ENCODE measurements at places on chromosomes 16 and 17.

- DNase-seq, result peak; percentile 75
Measured at GRCh38 chr16:84062734-84063640, 20.4 kb upstream of the SLC38A8 start.

DNA sequence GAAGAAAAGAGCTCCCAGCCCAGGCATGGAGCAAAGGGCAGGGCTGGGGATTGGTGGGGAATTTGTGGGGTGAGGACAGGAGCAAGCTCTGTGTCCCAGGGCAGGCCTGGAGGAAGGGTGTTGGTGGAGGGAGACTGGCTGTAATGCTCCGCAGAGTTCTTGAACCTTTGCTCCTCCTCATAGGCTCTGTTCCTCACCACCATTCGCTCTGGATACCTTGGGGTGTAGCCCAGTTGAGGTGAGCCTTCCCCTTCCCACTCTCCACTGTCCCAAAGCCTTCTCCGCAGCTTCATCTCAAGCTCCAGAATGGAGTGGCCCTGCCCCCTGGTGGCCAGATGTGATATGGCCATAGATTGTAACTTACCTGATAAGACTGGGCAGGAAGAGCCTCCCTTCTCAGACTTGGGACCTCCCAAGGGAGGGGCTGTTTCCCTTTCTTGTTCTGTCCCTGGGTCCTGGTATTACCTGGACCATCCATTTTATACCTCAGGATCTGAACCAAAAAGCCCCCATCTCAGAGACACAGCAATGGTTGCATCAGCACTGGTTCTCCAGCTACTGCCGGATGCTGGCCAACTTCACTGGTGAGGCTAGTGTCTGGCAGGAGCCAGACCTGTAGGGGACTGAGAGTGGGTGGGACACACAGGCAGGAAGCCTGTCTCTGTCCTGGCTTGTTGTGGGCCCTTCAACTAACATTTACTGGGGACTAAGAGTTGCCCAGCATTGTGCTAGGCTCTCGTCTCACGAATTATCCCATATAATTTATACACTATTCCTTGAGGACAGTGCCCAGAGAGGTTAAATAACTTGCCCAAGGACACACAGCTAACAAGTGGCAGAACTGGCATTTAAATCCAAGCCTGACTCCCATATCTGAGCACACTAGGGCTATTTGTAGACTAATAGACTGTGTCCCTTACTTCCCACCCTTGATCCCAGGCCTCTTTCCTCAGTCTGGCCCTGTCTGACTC is 19.1 kb upstream of the STAC2 start:
- peak; percentile 78 for DNase-seq

- DNase-seq, result no peak
Measured at GRCh38 chr17:36468903-36469635, 17.4 kb upstream of the ZNHIT3 start.

DNA sequence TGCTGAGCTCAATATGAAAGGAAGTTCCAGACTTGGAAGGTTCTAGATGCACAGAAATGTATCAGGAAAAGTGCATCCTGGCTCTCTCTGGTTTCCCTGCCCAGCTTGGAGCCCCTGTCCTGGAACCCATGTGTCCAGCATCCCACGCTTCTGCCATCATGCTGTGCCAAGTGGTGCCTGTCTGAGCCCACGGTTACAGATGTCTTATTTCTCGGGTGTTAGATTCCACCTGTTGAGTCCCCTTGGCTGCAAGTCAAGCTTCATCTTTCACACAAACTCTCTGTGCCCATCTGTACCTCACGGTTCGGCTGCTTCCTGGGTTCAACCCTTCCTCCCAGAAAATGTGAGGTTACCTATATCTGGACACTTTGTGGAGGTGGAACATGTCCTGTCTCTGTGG is 22.5 kb downstream of the OR1D5 start:
- no peak for DNase-seq

GRCh38 chr17:56992364-56992763 is 14.4 kb downstream of the SCPEP1 start:
- DNase-seq, result no peak

DNA sequence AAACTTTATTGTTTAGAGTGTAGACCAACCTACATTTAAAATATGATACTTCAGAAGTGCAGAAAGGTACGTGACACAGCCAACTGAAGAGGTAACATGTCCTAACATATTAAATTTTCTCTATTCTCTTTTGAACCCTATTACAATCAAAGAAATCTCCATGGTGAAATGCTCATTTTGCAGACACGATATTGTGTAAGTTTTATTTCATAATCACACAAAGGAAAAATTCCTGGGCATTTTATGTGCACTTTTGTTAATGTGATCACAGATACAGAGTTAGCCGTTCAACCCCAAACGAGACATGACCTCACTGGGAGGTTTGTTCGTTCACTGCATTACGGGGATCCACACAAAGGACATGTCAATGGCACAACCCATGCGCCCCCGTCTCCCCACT is 21.8 kb downstream of the KCNJ16 start:
- DNase-seq, result no peak

GRCh38 chr16:30076276-30076791 is 540 bp downstream of the PPP4C start:
- peak; percentile 34 for DNase-seq

GRCh38 chr17:40695874-40696472 is 7.6 kb downstream of the KRT24 start:
- no peak for DNase-seq

DNA sequence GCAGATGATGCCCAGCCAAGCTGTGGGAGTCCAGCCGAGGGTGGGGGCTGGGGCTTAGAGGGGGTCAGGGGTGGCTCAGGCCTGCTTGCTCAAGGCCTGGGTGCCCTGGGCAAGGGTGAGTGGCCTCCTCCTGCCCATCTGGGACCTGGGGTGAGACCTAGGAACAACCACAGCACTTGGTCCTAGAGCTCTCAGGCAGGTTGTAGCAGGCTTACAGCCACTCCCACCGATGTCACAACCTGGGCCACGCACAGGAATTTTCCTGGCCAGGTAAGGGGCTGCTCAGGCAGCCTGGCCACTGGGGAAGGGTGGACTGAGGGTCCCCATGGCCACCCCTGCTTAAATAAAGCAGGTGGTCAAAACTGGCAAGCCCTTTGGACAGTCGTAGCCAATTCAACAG is 6.3 kb upstream of the SREBF1 start:
- no peak for DNase-seq

GRCh38 chr16:1297018-1297696 is 12.3 kb upstream of the UBE2I start:
- DNase-seq, result peak; percentile 66

DNA sequence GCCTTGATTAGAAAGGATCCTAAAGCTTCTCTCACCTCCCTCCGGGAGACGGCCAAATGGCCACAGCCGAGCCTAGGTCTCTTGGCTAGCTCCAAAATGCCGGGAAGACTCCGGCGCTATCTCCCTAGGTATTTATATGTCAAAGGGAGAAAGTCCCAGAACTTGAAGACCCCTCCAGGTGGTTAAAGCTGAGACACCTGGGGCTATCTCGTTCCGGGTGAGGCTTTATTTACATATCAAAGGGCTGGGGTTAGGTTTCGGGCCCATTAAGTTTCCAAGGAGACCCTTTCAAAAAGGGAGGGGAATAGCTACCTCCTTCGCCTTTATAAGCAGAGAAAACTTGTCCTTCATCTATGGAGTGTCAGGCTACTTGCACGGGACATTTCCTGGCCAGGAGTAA is 70.9 kb upstream of the KIFC3 start:
- DNase-seq, result no peak

DNA sequence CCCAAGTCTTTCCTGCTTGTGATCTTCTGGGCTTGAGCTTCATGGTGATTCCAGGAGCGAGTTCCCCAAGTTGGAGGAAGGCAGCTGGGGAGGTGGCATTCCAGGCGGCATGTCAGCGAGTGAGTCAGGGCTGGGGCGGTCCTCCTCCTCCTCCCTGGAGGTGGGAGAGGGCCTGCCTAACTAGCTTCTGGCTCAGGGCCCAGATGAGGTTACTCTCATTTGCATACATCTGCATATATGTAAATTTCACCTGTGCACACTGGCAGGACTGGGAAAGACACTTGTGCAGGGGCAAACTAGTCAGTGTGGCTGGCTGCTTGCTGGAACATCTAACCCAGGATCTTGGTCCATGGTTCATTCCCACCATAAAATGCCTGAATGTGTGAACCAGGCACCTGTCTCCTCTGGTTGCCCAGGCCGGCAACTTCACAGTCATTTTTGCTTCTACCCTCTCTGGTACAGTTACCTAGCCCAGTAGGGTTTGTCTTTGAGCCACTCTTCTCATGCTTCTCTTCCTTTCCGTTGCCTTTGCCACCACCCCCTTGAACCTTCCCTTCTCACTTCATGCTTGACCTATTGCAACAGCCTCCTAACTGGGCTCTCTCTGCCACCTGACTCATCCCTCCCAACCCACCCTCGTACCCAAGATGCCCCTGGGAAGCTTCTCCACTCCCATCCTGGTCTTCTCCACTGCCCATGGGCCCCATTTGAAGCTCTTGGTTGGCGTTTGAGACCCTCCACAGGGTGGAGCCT is 9.6 kb upstream of the DLX4 start:
- DNase-seq, result peak; percentile 59

- peak; percentile 57 for DNase-seq
Measured at GRCh38 chr17:12744298-12744697, 45.0 kb upstream of the ARHGAP44 start.

DNA sequence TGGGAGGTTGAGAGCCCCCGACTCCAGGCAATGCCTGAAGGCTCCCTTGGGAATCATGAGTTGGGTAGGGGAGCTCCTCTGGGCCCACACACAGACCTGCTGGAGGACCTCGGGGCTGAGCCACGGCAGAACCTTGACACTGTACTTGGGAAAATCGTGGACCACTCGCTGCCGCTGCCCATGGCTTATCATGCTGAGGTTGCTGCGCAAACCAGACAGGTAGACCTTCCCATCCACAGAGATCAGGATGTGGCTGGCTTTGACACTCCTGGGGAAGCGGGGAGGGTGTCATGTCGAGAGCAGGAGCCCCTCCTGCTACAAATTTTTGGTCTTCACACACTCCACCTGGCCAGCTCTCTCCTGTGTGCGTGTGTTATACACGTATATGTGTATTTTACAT is 7.2 kb upstream of the LIMD2 start:
- no peak for DNase-seq

GRCh38 chr17:41067281-41067680 is 1.6 kb upstream of the KRTAP2-4 start:
- peak; percentile 80 for DNase-seq

- no peak for DNase-seq
Measured at GRCh38 chr16:2328428-2328827, 12.1 kb downstream of the ABCA3 start.

GRCh38 chr16:3655396-3656159 is 1.1 kb downstream of the DNASE1 start:
- DNase-seq, result no peak

- no peak for DNase-seq
Measured at GRCh38 chr17:80962356-80963329, 29.0 kb upstream of the CHMP6 start.

Measured in EH (cell line).